ENCODE measurements at places on chromosomes 3 and 15. TPM values are rescaled to one million over a fixed set of nuclear protein-coding genes. Genes with fewer than 3 reads are reported as not detected.
A peak's percentile ranks its signal among the peaks of the same experiment; 100 is the strongest.

The ANXA2 gene
- 3,948 TPM for total RNA-seq

The CISH gene
- total RNA-seq: 0.53 TPM

The EIF4G1 gene
- 750 TPM for total RNA-seq

The DAPK2 gene
- total RNA-seq: not detected

The NPAP1 gene
- not detected for total RNA-seq

The ADGRG7 gene
- total RNA-seq: not detected

GRCh38 chr3:161177991-161178390 is 43.1 kb upstream of the NMD3 start:
- no peak for DNase-seq

GRCh38 chr3:171769461-171769860 is 40.8 kb downstream of the PLD1 start:
- DNase-seq: no peak

DNA sequence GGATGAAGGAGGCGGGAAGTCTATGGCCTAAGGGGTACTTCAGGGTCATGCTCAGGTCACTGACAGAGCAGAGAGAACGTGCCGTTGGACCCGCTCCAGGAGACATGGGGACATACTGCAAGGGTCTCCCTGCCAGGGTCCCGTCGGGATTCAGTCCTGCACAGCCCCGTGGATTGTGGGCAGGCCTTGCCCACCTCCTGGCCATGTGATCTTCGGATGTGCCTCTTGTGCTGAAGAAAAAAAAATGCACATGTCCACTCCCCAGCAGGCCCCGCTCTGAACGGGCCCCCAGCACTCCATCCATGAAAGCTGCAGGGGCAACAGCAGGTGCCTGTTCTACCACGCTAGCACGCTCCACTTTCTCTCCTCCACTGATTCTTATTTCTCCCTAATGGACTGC is 22.9 kb downstream of the ST8SIA2 start:
- DNase-seq: no peak

DNA sequence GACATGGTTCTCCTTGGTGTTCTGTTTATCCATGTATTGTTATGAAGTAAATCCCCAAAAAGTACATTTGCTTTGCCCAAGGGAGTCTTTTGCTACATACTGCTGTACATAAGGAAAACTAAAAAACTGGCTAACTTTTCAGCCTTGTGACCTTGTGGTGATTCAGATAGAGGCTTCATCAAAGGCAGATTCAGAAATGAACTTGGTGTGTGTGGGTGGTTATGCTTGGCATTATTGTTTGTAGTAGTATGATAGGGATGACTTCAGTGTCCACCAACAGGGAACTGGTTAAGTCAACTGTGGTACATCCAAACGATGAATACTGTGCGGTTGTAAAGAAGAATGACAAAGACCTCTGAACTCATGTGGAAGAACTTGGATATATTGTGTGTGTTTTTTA is 75.6 kb upstream of the CHRNB4 start:
- DNase-seq: no peak

- DNase-seq: peak; percentile 52
These were observed 11.5 kb downstream of the APH1B start for GRCh38 chr15:63288778-63289378.

DNA sequence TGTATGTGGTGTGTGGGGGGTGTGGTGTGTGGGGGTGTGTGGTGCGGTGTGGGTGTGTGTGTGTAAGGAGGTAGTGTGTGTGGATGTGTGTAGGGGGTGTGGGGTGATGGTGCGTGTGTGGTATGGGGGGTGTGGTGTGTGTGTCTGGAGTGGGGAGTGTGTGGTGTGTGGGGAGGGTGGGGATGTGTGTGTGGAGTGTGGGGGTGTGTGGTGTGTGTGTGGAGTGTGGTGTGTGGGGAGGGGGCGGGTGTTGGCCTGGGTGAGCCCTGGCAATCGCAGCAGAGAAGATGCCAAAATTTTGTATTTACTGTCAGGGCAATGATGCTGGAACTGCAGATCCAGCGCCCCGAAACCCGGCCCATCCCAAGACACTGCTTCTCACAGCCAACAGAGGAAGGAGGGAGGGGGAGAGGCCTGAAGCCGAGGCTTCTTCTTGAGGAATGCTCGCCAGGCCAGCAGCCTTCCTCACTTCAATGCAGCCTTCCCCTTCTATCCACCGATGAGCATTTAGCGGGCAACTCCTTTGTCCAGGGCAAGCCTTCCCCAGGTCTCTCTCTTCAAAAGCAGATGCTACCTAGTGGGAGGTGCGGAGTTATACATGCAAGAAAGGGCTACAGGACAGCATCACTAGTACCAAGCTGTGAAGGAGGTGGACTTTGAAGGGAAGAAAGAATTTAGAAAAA is 11.9 kb upstream of the SRP14 start:
- no peak for DNase-seq

DNA sequence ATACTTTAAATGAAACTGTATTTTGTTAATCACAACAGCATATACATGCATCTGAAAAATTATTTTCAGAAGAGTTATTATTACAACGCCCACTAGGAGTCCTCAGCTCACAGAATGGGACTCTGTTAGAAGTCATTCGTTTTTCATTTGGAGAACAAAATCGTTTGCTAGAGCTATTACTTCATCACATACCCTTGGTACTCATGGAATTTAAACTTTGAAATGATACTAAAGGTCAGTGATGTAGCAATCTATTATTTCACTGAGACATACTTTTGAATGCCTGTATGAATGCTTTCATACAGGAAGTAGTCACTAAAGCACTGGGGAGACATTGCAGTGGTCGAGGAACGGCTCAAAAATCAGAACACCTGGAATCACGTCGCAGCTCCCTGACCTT is 198.1 kb downstream of the MBNL1 start:
- DNase-seq: peak; percentile 27

DNA sequence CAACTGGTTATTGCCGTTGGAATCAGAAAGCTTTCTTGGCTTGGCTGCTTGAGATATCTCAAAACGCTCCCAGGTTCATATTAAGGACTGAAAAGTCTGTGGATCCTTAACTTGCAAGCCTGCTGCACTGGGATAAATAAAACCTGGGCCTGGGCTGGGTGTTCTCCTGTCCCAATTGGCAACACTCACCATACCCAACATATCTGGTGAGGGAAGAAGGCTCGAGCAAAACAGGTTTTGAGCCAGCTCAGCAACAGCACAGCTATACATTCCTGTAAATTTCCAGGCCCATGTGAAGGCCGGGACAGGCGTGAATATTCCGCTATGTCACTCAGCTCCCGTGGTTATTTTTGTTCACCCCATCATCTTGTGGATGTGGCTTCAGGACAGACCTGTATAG is 169.0 kb upstream of the BCL6 start:
- no peak for DNase-seq

All from HT1080 (cell line).